ENCODE measurements at places on chromosomes 4 and X.

DNA sequence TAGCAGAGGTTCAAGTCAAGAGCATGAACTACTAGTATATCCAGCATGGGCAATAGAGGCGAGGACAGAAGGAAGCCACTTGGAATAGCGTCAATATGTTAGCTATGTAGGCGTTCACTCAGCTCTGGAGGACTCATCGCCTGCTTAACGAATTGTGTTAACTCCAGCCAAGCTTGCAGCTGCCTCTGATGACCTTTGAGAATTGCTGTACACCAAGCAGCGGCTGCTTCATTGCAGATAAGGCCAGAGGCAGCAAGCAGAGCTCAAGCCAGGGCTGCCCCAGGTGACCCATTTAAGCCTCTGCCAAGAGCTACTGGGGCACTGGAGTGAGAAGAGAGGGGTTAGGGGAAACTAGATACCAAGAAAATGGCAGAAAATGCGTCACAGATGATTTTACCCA is 160.2 kb upstream of the IGFBP7 start:
- DNase-seq = no peak

DNA sequence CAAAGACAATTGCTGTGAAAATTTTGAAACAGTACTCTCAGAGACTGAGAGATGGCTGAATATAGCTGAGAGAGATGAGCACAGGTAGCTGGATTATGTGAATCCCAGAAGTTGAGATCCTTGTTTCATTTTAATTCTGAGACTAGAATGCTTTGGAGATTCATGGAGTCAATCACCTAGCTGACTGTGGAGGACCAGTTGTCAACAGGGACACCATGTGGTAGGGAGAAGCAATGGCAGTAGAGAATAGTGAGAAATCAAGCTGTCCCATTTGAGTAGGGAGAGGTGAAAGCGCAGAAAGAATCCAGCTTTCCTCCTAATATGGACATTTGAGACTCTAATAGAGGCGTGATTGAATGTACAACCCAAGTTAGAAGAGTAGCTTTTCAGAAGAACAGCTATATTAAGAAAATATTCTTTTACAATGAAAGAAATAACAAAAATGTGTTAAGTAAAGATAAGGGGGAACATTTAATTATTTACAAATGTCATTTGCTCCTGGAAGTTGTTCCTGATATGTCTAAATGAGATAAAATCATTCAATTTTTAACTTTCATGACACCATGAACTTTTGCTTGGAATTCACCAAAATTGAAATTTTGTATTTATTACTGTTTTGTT is 30.3 kb upstream of the GLRB start:
- DNase-seq = peak; percentile 9

GRCh38 chr4:20253735-20254409 is 2.2 kb downstream of the SLIT2 start:
- DNase-seq = peak; percentile 52

GRCh38 chr4:25107827-25108516 is 52.3 kb downstream of the SEPSECS start:
- DNase-seq = no peak

DNA sequence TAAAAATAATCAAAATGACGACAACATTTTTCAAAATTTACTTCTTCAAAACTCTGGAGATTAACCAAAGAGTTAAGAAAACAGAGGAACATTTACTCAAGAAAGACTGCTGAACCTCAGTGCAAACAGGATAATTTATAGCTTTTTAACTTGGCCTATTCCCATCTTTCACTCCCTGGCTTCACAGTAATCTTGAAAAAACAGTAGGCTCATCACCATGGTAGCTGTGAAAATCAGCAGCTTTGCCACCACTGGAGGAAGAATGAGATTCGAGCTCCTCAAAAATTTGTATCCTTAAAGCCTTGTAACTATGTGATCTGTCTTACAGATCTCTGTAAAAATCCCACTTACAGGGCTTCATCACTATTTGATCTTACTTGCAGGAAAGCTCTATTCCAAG is 447.7 kb upstream of the CTSO start:
- no peak for DNase-seq

DNA sequence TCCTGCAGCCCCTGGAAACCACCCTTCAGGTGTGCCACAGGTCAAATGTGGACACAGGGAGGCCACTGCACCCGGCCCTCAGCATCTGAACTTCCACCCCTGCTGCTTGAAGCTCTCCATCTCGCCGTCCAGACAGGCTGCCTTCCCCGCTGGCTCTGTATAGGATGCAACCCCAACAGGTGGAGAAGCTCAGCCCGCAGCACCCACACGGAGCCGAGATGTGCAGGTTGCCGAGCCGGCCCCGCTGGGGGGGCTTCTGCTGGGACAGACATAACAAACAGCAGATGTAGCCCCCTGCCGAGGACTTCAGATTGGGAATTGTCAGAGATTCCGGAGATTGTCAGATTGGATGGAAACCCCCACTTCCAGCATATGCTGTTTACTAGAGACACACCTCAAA is 20.5 kb downstream of the TMEM187 start:
- no peak for DNase-seq

DNA sequence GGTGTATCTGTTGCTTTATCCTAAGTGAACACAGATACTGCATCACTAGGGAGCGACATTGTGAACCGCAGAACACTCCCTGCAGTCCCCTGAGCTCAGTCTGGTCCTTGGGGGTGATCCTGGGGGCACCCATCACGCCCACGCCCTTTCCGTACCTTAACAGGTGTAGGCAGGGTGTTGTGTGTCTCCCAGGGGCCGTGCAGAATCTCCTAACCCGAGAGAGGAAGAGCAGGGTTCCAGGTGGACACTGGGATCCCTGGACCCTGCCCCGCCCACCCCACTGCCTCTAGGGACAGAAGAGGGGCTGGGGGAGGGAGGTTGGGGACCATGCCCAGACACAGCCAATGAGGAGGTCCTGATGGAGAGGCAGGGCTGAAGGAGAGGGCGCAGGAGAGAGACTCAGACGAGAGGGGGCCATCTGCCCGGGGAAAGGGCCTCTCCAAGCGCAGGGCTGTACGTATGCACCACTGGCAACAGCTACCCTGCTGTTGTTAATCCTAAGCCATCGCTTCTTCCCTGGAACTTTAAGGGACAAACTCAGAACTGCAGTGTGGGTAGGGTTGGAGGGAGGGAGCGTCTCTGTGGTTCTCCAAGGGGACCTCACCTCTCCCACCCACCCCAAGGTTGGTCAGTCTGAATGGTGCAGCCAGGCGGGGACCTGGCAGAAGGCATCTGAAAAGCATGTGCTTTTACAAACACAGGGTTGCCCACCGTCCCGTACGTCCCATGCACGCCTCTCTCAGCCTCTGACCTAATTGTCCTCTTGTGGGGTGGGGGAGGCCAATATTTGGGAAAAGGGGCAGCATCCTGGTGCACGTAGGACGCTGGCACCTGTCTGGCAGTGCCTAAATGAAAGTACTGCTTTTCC is 2.5 kb downstream of the P2RY8 start:
- DNase-seq = no peak

- DNase-seq = no peak
These were observed 537.1 kb upstream of the CXorf51A start for GRCh38 chrX:147351644-147352043.

DNA sequence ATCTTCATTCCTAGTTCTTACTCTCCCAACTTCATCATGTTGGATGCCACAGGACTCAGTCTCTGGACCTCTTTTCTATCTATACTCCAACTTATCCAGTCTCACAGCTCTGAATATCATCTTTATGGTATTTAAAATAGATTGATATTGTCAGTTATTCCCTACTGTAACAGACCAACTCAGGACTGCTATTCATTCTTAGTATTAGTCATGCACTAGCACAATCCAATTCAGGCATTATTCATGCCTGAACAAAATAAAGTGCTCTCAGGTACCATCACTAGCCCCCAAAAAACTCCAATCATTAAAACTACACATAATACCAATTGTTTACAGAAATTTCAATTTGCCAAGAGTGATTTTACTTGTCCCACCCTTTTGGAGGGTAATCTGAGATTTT is 37.7 kb downstream of the FRYL start:
- DNase-seq = no peak

GRCh38 chr4:76963131-76963750 is 13.7 kb downstream of the SEPTIN11 start:
- DNase-seq = no peak

GRCh38 chr4:131348263-131348662 is 1800.8 kb upstream of the PCDH10 start:
- no peak for DNase-seq

- DNase-seq = no peak
These were observed 19.6 kb downstream of the NKX3-2 start for GRCh38 chr4:13524504-13525243.

- peak; percentile 20 for DNase-seq
These were observed 34.7 kb downstream of the IL13RA1 start for GRCh38 chrX:118761939-118762707.
